ENCODE measurements at places on chromosomes 2 and 18.

DNA sequence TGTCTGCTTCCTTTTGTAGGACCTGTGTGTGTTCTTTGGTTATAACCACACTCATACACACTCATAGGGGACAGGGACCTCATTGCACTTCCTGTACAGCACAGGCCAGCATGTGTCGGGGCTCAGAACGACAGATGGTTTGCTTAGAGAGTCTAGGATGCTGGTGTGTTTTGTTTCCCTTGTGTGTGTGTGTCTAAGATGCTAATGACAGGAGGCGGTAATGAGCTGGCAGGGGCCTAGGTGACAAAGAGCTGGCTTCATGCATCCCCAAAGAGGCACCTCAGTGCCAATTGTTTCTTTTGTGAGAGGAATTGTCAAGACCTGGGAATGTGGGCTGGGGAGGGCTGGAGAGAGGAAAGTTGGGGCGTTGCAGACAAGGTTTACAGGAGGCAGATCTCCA, 66.6 kb downstream of the CELF4 start:
- no peak for DNase-seq

DNA sequence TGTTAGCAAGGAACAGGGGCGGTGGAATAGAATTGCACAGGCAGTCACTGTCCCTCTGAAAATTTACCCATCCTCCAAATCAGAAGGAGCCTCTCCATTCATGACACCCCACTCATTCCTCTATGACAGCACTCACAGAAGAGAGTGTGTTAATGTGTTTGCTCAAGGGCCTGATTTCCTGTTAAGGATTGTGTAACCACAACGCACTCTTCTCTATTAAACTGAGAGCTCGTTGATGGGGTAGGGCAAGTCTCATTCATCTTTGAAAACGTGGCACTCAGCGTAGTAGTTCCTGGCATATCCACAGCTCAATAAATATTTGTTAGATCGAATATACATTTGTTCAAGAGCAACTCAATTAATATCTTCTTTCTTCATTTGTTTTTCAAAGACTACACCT, 106.4 kb downstream of the VAPA start:
- no peak for DNase-seq

DNA sequence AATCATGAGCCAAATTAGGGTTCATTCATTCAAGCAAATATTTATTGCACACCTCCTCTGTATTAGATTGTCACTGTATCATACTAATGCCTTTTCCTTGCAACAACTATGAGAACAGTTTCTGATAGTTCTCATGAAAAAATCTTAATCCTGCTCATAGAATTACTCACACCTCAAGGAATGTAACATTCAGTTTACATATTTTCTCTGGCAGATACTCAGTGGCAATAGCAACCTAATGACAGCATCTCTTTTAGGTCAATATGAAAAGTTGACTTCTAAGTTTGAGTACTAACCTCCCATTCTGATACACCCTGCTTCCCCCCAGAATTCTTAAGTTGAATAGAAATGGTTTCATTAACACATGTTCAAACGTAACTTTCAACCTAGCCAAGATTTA, 132.0 kb downstream of the VWC2L start:
- DNase-seq = no peak

- DNase-seq = no peak
These were observed 34.5 kb downstream of the INSIG2 start for GRCh38 chr2:118122594-118123281.

DNA sequence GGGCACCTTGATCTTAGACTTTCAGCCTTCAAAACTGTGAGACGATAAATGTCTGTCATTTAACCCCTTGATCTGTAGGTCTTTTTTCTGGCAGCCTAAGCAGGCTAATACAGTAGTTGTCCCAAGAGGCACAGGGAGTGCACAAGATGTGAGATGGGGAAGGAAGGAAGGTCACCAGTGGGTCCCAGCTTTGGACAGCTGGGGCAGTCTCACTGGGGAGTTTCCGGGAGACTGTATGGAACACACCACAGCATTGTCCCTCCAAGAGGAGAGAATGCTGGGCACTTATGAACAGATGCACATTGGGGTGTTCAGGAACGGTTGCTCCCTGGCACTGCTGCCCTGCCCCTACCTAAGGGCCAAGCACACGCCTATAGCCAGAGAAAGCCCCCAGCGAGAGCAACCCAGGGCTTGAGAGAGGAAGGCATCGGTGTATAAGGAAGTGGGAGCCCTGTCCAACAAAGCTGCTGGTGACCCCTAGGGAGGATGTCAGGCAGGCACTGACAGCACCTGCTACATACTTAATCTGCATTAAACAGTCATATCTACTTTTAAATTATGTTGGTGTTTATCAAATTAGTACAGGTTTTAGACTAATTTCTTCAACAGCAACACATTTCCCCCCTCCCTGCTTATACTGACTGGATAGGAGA, 11.6 kb upstream of the NCK2 start:
- DNase-seq = no peak

DNA sequence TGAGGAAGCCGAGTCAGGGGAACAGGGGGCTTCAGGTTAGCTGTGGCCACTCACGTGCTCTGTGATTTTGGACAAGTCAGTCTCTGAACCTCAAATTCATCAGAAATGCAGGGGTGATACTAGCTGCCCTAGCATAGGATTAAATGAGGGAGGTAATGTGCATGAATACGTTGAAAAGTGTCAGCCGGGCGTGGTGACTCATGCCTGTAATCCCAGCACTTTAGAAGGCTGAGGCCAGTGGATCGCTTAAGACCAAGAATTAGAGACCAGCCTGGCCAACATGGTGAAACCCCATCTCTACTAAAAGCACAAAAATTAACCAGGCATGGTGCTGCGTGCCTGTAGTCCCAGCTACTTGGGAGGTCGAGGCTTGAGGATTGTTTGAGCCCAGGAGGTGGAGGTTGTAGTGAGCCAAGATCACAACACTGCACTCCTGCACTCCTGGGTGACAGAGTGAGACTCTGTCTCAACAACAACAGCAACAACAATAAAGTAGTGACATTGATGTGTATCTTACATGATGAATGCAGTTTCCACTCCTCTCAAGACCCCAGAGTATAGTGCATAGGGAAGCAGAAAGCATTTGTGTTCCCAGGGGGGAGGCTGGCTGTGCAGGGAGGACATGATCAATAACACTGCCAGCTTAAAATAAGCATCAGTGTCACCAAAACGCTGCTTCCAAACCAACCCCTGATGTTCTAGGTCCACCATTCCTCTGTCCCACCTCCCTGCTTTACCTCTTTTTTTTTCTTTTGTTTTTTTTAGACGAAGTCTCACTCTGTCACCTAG, 68.8 kb downstream of the HNRNPLL start:
- DNase-seq = peak; percentile 60

DNA sequence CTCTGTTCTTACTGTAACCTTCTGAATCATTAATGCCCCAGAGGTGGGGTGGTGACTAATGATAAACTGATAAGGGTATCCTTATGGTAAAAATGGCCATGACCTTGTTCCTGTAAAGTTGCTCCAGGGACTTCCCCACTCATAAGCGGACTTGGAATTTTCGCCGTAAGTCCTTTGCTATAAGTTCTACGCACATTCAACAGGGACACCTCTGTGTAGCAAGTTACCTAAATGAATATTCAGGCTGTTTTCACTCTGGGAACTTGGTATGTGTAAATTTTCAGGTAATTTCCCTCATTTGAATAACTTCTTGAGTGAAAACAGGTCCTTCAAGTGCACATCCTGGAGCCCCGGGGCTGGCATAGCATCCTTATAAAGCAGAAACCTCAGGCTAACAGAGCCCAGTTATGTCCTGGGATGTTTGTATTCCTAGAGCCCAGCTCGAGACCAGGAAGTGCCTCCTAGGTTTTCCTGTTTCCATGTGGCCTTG, 9.4 kb upstream of the AGFG1 start:
- DNase-seq = no peak

DNA sequence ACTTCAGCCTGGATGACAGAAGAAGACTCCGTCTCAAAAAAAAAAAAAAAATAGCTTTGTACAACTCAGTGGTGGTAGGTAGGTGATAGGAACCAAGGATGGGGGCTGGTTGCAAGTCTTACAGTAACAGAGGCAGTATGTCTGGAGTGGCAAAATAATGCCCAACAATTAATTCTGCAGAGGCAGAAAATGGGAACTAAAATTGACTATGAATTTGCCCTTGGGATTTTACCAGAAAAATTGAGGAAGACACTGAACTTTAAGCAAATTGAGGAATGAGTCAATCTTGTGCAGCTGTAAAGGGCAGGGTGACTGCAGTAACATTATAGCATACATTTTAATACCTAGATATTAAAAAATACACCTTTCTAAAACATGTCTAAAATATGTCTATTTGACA, 292.1 kb upstream of the FBXO11 start:
- no peak for DNase-seq

DNA sequence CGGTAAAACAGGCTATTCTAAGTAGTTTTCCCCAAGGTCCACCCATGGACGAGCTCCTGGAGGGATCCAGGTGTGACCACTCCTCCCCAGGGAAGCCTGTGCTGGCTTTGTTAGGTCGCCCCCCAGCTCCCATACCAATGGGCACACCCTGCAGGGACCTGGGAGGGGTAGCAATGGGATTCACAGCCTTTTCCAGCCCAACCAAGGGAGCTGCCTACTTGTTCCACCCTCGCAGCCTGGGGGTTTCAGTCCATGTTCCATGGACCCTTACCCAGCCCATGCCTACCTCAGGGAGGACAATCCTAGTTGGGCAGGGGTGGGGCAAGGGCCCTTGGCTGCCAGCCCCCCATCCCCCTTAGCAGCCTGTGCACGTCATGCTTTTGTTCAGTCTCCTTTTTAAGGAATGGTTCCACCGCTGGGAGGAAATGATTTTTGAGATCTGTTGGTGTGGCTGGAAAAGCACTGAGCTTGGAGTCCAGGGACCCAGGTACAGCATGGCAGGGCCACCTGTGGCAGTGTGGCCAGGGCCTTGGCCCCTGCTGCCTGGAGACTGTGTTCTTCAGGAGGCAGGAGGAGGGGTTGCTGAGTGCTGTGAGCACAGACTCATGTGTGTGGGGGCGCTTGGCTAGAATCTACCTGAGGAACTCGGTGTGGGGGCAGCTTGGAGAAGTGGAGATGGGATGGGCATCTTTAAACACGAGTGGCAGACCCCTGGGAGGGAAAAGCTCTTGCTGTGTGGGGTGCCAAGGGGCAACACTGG, 166.8 kb downstream of the TWIST2 start:
- no peak for DNase-seq

DNA sequence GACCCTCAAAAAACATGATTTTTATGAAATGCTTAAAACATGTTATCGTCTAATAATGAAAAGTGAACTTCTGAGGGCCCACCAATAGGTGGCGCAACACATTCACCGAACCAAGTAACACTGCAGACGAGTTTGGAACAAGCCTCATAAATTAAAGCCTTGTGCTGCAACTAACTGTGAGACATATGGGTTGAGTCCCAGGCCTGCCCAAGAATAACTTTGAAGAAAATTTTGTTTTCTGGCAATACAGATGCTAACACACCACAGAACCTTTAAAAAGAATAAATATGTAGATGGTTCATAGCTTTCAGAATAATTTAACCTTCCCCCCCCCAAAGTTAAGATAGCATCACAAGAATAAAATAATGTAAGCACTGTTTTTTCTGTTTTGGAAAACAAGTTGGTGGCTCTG, 285.9 kb downstream of the RNF144A start:
- peak; percentile 89 for DNase-seq

- no peak for DNase-seq
These were observed 32.3 kb upstream of the LIPG start for GRCh38 chr18:49529596-49529995.

GRCh38 chr2:44545005-44545404, 183.3 kb downstream of the CAMKMT start:
- DNase-seq = no peak

DNA sequence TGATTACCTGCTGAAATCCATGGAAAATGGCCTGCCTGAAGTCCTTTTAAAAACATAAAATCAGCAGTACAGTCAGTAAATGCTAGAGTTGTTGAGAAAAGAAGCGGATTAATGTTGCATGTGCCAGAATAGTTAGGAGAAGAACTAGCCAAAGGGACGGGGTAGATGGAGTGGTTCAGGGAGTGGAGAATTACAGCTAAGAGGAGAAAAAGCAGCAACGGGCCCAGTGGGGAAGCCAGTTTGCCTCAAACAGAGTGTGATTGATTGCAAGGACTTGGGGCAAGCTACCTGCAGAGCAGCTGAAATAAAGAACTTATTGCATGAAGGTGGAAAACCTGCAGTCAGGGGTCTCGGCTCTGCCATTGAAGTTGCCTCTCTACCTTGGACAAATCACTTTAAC, 79.1 kb downstream of the NRP2 start:
- no peak for DNase-seq

- DNase-seq = peak; percentile 48
These were observed 110.0 kb upstream of the EPAS1 start for GRCh38 chr2:46187112-46187618.

DNA sequence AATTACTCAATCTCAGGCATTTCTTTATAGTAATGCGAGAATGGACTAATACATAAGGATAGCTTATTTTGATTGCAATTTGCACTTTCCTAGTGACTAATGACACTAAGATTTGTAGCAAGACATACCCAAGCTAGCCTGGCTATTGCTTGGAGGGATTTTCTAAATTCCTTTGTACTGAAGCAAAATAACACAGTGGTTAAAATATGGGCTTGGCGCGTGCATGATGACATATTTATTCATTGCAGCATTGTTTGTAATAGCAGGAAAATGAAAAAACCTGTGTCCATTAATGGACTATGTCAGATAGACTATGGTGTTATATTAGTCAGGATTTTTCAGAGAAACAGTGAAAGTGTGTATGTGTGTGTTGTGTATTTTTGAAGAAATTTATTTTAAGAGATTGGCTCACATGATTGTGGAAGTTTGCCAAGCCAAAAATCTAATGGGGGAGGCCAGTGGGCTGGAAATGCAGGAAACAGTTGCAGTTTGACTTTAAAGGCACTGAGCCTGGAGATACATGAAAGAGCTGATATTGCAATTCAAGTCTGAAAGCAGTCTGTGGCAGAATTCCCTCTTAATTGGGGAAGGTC, 16.7 kb upstream of the LAPTM4A start:
- DNase-seq = peak; percentile 39

- no peak for DNase-seq
These were observed 215.2 kb upstream of the SIX2 start for GRCh38 chr2:45224321-45224992.

GRCh38 chr2:137826373-137827372, 137.6 kb upstream of the HNMT start:
- no peak for DNase-seq

GRCh38 chr2:22795287-22795866, 589.6 kb upstream of the KLHL29 start:
- no peak for DNase-seq

DNA sequence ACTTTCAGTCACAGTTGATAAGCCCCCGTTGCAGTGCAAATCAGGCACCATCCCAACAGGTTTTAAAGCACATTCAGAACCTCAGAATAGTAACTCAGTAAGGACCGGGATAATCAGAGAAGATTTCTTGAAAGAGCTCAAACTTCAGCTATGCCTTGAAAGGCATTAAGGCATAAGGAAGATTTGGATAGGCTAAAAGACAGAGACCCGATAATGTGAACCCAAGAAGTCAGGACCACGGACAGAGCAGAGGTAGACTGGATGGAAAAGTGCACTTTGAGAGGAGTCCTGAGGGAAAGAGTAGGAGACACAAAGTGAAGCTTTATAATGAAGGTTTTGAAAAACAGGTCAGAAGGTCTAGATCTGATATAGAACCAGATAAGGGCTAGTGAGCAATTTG, 36.9 kb upstream of the KLF7 start:
- DNase-seq = peak; percentile 74

Data from umbilical cord (tissue), 2 donors.